Naive thymus-derived CD8-positive, alpha-beta T cell (primary cell): ENCODE measurements at places on chromosomes 16 and 17. TPM values are rescaled to one million over a fixed set of nuclear protein-coding genes. Genes with fewer than 3 reads are reported as not detected.

The USP43 gene
- 0.10 TPM for total RNA-seq

The DRG2 gene
- 49.4 TPM for total RNA-seq

The MEIOB gene
- total RNA-seq: not detected

The ABCC12 gene
- not detected for total RNA-seq

The CACNG3 gene
- not detected for total RNA-seq

The HEATR9 gene
- total RNA-seq: 1.2 TPM

The ABCC11 gene
- not detected for total RNA-seq

The IGSF6 gene
- total RNA-seq: 0.57 TPM

The TMEM98 gene
- not detected for total RNA-seq
